ENCODE measurements at places on chromosomes 5 and 9.

DNA sequence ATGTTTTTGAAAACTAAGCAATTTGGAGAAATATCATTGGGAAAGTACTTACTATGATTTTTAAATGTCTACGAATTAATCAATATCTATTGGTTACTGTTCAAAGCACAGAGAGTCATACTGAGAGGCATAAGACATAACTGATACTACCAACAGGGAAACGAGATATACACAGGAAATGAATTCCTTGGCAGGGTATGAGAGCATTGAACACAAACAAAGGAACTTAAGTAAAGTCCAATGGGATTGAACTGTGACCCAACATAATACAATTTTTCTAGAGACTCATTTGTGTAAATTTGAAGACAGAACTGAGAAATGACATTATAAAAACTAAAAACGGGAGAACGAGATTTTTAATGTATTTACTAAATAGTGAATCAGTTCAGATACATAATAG lies 1.3 kb upstream of the ITGA1 start:
- no peak for DNase-seq

GRCh38 chr5:143398451-143399237 lies 4.8 kb downstream of the NR3C1 start:
- no peak for DNase-seq

DNA sequence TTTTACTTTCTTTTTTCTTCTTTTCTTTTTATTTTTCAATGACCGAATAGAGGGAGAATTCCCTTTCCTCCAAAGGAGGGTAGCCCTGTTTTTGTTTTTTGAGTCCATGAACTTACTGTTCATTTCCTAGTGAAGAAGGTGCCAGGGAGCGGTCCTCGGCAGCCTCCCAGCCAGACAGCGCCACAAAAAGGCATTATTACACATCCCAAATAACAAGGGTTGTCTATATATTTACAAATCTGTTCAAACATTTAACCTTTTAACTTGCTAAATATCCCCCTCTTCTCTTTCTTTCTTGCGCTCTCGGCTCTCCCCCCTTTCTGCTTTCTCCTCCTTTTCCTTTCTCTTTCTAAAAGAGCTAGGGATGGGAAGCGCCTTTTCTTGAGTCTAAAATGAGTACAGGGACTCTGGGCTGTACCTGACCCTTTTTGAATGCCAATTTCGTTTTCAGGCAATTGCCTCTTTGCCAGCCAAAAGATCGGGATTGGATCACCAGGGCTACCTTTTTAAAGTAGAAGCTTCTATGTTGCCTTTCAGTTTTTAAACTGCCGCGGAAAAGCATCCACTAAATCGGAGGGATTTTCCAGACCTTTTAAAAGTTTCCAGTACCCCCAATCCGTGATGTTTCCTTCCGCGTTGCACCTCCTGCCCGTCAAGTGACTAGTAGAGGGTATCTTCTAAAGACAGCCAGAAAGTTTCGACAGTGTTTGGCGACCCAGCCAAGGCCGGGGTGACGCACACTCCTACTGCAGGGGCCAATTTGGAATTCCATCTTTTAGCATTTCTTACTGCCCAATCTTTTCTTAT lies 125.6 kb downstream of the TMEM161B start:
- DNase-seq: no peak

- DNase-seq: no peak
Observed at GRCh38 chr5:53488195-53488722, 7.8 kb downstream of the FST start.

DNA sequence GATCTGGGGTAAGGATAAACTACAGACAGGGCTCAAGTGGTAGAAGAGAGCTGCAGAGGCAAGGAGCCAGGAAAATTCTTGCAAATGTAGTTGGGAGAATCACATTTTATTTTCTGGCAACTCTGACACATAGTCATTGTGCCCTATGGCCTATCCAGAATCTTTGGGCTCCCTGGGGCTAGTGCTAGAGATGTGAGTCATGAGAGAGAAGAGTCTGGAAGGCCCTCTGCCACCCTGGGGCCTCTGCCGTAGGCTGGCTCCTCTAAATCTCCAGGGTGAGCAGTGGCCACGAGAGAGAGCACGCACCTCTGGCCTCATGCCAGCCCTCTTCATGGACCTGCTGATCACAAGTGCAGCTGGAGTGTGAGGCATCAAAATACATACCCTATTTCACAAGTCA lies 74.3 kb upstream of the SSBP2 start:
- no peak for DNase-seq

DNA sequence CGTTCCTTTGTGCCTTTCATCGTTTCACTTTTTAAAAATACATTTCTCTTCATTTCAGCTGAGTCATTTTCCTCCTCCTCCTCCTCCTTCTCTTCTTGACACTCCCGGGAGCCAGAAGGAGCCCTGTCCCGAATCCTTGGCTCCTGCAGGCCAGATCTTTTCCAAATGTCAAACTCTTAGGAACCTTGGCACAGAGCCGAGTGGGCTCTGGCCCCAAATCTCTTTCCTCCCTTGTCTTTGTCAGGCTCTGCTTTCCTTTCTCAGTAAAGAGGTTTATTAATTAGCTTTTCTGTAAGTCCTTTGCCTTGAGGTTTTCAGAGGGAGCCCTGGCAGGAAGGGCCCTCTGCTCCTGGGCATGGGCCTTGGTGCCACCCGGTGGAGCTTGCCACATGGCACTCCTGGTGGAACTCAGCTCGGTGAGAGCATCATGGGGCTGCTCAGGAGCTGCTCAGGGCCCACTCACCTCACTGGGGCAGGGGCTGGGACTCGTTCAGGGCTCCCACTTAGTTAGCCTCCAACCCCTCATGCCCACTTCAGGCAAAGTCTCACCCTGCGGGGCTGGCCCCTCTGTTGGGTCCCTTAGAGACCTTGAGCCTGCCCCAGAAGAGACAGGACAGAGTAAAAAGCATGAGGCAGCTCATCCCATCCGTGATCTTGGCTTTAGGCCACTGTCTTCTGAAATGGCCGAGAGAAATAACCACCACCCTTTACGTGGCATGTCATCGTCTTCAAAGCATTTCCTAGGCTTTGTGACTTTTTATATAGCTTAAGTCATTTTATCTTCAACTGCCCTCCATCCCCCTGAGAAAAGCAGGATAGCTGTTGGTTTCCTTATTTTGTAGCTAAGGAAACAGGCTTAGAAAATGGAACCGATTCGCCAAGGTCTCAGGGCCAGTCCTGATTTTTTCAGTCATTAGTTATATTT lies 17.1 kb downstream of the STC2 start:
- no peak for DNase-seq

- DNase-seq: no peak
Observed at GRCh38 chr9:112555844-112556482, 69.3 kb downstream of the KIAA1958 start.

DNA sequence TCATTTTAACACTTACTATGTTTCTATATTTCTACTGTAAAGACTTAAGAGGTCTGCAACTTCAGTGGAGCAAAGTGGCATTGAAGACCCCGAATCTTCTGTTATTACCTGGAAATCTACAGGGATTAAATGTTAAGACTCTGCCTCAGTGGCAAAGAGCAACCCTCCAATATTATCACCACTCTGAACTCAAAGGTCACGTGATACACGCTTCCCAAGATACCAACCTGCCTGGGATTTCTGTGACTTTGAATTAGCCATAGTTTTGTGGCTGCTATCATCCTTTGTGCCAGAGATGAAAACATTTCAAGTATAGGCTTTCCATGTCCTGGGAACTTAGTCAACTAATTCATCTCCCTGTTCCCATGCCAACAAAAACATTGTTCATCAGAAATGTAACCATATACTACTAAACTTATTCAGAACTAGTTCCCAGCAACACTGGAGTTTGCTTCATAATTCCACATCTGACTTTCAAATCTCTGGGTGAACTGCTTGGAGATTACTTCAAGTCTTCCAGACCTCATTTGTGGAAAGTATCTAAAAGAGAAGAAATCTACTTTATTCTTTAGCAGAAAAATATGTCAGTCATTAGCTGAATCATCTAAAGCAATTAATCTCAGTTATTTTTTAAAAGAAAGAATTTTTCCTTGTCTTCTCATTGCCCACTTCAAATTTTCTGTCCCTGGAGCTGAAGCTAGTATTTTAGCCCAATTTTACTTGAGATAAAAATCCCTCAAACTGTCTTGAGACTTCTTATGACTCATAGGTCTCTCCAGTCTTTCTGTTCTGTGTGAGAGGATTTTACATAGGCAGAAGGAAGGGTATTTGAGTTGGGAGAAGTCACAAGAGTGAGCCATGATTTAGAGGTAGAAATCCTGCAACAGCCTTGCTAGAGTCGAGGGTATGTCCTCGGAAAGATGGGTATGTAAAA lies 83.0 kb downstream of the ZNF462 start:
- no peak for DNase-seq

- no peak for DNase-seq
Observed at GRCh38 chr9:105144076-105144475, 100.4 kb upstream of the SLC44A1 start.

- no peak for DNase-seq
Observed at GRCh38 chr9:104784098-104784497, 20.2 kb downstream of the NIPSNAP3B start.

GRCh38 chr5:149939546-149939945 lies 5.0 kb downstream of the PDE6A start:
- no peak for DNase-seq

- DNase-seq: no peak
Observed at GRCh38 chr5:136012041-136012804, 16.6 kb upstream of the TGFBI start.

GRCh38 chr5:127702926-127703561 lies at the start of gene CCDC192:
Gene CCDC192, plus strand, starts transcription at chr5:127703391. Its CDS starts 55 bp downstream, at chr5:127703446.
- no peak for DNase-seq

- no peak for DNase-seq
Observed at GRCh38 chr9:126857261-126857960, 3.0 kb upstream of the ZBTB34 start.

GRCh38 chr5:148343603-148344487 lies 8.5 kb downstream of the SPINK9 start:
- DNase-seq: no peak

DNA sequence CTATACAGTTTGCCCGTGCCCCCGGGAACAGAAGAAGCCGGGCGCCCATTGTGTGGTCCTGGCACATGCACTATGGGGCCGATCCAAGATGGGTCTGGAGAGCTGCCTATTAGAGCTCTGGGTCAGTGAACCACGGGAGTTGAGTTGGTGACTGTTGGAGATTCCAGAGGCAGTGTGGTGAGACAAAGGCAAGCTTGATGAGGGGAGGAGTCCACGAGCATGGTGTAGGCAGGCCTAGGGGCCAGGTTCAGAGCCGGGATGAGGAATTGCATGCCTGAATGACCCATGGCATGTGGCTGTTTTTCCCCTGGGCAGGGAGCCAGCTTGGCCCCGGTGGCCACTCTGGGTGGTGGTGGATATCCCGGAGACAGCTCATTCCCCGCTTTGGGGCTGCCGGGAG lies 84.4 kb upstream of the STC2 start:
- DNase-seq: no peak

- DNase-seq: no peak
Observed at GRCh38 chr5:54915466-54916027, 69.8 kb downstream of the ESM1 start.

DNA sequence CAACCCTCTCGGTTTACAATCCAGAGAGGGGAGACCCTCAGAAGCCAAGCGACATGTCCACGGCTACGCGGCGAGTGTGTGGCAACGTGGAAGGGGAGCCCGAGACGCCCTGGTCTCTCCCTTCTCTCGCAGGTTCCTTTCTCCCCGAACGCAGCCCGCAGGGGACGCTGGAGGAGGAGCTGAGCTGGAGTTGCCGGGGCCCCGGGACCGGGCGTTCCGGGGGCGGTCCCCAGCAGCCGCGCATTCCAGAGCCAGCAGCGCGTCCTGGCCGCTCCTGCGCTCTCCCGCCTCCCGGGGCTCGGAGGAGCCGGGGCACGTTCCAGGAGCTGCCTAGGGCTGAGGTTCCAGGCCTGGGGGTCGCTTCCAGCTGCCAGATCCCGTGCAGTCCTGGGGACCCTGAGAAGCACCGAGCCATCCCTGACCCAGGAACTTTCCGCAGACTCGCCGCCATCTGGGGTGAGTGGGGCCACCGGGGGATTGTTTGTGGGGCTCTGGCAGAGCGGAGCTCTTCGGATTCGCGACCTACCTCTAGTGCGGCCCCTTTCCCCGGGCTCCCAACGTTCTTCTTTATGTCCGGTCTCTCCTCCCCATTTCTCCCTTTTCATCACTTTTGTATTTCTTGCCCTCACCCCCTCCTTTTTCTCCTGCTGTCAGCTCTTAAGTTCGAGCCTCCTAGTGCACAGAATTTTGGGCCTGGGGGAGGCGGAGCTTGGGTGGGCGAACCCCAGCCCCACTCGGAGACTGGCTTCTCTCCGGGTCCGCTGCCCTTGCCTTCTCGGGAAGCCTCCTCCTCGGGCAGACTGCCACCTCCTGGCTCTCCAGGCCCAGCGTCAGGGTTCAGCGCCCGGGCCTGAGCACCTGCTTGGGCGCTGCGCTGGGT lies at the start of gene SMIM3:
Gene SMIM3, plus strand, starts transcription at position 241 of the 880 bp plus-strand sequence. CDS start 16,684 bp downstream, outside the sequence.
- DNase-seq: peak; percentile 38

- no peak for DNase-seq
Observed at GRCh38 chr9:126295516-126295915, 31.1 kb upstream of the MVB12B start.

- DNase-seq: no peak
Observed at GRCh38 chr5:151630088-151630487, 39.0 kb upstream of the FAT2 start.

DNA sequence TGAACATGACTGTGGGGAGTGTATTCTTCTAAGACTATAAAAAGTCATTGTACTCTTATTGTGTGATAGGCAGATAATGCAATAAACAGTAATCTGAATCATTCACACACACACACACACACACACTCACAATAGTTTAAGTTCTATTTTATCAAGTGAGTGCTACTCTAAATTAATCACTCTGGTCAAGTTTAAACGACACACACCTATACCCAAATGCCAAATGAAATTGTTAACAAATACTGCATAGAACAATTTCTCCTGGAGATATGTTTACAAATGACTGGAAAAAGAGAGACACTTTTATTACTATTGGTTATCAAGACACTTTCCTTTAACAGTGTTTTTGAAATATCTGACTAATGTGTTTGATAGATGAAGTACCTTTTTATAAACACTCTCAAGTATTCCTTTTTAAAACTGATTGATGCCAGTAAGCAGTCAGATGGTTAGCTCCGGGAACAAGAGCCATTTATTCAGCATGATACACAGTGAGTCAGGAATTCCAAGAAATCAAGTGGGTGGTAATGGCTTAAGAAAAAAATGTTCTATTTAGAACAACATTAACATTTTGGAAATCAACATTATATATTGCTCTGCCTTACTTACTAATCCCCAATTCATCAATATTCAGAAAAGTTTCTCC lies 521.6 kb upstream of the ST8SIA4 start:
- DNase-seq: no peak

GRCh38 chr5:3352711-3353110 lies 242.9 kb upstream of the IRX1 start:
- DNase-seq: no peak

- no peak for DNase-seq
Observed at GRCh38 chr5:118687100-118687499, 301.2 kb downstream of the DTWD2 start.

DNA sequence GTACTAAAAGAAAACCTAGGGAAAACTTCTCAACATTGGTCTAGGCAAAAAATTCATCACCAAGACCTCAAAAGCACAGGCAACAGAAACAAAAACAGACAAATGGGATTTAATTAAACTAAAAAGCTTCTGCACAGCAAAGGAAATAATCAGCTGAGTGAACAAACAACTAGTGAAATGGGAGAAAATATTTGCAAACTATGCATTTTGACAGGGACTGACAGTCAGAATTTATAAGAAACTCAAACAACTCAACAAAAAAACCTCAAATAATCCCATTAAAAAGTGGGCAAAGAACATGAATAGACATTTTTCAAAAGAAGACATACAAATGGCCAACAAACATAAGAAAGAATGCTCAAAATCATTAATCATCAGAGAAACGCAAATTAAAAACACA lies 189.4 kb downstream of the AUH start:
- DNase-seq: no peak
